ENCODE measurements at places on chromosomes 11 and 22.

- peak; percentile 6 for DNase-seq
Measured at GRCh38 chr11:62593434-62594044, 2.2 kb upstream of the TUT1 start.

DNA sequence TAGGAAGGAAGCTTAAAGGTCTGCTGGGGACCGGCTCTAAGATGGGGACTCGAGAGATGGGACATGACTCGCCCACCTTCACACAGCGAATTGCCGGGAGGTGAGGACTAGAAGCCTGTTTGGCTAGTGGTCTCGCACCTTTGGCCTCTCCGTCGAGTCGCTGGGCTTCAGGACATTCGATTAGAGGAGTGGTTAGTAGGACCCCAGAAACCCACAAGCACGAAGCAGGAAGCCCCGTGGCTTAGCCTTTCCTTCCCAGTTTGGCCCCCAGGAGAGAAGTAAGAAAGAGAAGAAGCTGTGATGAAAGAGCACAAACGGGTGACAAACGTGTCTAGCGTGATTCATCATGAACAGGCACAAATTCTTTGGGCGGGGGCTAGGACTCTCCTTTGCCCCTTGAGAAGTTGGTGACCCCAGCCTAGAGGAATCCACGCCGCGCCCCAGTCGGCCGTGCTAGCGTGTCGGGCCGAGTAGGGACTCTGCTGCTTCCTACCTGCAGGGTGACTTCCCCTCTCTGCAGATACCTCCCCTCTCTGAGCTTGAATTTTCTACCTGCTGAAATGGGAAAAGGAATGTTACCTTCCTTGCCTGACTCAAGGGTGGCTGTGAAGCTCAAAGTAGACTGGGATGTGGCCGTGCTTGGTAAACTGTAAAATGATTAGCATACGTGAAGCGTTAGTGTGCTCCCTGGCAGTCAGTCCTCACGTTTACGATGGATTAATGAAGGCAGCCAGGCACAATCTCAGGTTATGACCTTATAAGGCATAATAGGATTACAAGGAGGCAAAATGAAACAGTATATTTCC is 1.1 kb upstream of the ADM start:
- DNase-seq: peak; percentile 64

DNA sequence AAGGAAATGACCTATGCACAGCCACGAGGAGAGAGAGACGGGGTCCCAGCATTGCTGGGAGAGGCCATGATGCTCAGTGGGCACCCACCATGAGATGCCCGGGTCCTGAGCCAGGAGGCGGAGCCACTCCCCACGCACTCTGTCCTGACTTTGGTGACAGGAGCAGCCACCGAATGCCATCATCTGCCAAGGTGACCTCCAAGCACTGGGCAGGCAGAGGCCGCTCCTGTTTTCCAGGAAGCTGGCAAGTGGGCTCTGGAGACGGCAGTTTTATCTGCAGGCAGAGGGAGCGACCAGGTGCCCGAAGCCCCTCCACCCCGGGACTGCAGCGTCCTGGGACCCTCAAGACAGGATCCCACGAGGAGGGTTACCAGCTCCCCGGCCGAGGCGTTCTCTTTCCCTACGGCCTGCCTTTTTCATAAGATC is 453.9 kb downstream of the BRD1 start:
- no peak for DNase-seq

- no peak for DNase-seq
Measured at GRCh38 chr11:104338186-104338585, 174.2 kb upstream of the PDGFD start.

GRCh38 chr11:10108915-10109680 is 184.9 kb downstream of the SBF2 start:
- DNase-seq: no peak

DNA sequence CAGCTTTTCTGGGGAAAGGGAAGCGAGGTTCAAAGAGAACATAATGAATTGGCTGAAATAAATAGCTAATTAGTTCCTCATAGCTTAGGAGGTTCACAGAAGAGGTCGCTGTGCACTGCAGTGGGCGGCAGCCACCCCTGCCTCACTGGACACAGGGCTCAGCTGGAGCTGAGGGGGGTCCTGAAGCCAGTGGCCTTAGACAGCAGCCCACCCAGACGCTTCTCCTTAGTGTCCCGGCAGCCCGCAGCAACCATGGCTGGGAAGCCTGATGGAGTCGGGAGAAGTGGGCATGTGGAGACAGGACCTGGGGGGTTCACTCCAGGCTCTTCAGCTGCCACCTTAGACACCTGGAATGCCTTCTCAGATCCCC is 75.4 kb downstream of the TRIM29 start:
- DNase-seq: no peak

DNA sequence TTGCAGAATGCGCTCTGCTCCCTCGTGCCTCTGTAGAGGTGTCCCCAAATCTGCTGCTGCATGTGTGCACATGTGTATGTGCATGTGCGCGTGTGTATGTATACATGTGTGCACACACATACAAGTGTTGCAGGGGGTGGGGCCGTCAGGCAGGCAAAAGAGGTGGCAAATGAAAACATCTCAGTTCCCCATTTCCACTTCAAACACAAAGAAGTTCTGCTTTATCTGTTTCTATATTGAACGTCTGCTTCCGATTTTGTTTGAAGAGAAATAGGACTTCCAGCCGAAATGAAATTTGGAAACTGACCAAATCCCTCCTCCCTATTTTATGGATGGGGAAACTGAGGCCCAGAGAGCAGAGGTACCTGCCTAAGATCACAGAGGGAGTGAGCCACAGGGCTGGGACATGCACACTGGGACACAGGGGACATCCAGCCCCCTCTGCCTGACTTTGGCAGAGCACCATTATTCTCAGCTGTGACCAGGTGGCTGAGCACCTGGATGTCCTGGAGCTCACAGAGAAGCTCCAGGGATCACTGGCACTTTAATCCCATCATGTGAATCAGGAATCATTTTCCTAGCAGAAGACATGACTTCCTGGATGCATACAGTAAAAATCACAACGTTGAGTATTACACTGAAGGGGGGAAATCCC is 41.2 kb upstream of the ALX4 start:
- DNase-seq: no peak

DNA sequence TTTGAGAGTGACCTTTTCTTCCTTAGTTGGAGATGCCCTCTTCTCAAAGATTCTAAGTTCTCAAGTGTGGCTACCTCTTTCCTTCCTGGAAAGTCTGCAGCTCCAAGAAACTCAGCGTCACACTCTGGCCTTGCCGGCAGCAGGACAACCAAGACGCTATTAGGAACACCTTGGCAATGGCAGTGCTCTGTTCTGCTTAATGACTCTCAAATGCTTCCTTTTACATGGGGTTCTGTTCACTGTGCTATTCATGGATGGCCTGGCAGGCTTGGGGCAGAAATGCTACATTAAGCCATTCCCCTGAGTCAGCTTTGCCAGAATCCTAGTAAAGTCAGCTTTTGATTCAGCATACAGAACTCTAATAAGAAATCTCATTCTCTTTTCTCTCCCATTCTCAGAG is 25.9 kb downstream of the LARGE2 start:
- DNase-seq: no peak

Measured in NCI-H2029 treated with DMSO at 0.1 percent for 48 hours (cell line).